Bronchial epithelial cell (primary cell): ENCODE measurements at places on chromosomes 6 and 20. TPM values are rescaled to one million over a fixed set of nuclear protein-coding genes. Genes with fewer than 3 reads are reported as not detected.

GJA10 gene
- total RNA-seq: not detected in 2 replicates

DNA sequence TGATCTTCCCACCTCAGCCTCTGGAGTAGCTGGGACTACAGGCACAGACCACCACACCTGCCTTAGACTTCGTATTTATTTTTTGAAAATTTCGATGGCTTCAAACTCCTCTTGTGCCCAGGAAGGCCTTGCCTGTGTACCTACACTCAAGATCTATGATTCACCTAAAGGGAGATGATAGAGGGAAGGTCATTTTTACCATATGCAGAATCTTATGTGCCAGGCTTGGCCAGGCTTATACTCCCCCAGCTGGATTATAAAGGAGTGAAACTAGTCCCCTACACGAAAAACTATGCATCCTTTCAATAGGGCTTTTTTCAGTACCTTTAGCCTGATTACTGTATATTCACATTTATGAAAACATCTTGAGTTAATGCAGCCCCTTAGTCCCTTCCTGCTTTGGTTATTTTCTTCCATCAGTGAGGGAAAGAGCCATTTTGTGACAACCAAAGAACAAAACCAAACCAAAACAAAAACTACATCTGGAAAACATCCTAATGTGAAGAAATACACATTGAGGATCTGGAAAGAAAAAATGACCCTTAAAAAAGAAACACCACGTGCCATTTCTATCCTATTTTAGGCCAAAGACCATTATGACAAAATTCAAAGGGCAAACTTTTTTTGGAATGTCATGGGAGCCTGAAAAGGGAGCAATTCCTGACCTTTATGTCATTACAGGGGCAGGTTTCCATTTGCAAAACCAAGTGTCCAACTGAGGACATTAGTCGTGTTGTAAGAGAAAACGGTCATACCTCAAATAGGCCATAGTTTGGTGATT lies 34.7 kb downstream of the RIPOR2 start:
- DNase-seq: no peak

CEP57L1 gene
- total RNA-seq: 9.7 and 11.9 TPM in 2 replicates

GSTA2 gene
- total RNA-seq: not detected in 2 replicates

DNA sequence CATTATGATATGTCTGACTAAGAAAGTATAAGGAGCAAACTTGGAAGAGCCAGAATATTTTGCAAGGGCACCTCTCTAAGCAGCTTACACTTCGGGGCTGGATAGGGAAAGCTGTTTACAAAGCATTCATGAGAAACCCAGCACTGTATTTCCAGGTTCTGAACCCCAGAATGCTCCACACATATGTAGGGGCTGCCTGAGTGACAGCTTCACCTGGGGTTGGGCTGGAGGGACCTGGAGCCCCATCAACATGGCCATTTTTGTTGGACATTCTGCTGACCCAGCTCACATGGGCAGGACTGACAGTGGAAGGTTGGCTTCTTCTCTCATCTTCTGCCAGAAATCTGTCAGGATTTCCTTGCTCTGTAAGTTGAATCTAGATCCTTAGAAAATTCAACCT lies 197.1 kb upstream of the SSTR4 start:
- peak; percentile 48 for DNase-seq

GPR63 gene
- 0.38 and 0.53 TPM in 2 replicates for total RNA-seq

- no peak for DNase-seq
Observed at GRCh38 chr6:140316966-140317365, 942.5 kb upstream of the CITED2 start.

- DNase-seq: no peak
Observed at GRCh38 chr6:2524090-2524489, 226.6 kb downstream of the MYLK4 start.

XKR7 gene
- not detected in 2 replicates for total RNA-seq

DNA sequence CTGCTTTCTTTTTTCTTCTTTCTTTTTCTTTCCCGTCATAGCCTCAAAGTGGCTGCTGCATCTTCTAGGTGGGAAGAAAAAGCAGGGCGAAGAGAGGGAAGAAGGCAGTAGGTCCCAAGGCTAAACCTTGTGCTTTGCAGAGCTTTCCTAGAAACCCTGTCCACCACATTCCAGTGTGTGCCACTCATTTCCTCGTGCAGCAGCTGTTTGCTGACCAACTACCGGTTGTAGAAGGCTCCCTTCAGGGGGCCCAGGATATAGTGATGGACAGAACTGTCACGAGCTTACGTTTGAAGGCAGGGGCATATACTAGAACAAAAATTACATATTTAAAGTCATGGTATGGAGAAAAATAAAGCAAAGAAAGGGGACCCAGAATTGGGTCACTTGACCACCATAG lies 103.0 kb downstream of the SASH1 start:
- peak; percentile 11 for DNase-seq

DNA sequence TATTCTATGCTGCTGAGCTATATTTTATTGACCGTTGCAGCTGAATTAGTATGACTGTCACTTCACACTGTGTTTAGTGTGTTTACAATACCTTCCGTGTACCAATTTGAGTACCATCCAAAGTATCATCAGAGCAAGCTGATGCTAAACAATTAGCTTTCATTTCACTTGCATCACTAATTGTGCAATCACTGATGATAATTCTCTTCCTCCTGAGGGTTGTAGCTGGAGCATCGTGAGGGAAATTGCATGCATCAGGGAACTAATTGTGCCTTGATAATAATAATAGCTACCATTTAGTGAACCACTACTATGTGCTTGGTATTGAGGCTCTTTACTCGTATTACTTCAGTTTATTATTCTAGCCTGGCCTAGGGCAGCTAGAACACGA lies 384.8 kb upstream of the SOX4 start:
- no peak for DNase-seq

DNA sequence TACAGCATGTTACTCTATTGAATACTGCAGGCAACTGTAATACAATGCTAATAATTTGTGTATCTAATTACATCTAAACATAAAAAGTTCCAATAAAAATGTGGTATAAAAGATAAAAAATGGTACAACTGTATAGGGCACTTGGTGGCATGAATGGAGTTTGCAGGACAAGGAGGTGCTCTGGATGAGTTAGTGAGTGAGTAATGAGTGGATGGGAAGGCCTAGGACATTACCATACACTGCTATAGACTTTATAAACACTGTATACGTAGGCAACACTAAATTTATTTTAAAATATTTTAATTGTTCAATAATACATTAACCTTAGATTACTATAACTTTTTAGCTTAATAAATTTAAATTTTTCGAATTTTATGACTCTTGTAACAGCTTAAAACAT lies 579.6 kb upstream of the MAN1A1 start:
- DNase-seq: peak; percentile 41

- peak; percentile 88 for DNase-seq
Observed at GRCh38 chr6:160215232-160215631, 43.4 kb downstream of the SLC22A2 start.

- no peak for DNase-seq
Observed at GRCh38 chr6:112252571-112253497, 1.5 kb downstream of the LAMA4 start.

HEY2 gene
- 0.13 TPM in 1 of 2 replicates, not detected in the other for total RNA-seq

MYMX gene
- not detected in 2 replicates for total RNA-seq

- DNase-seq: no peak
Observed at GRCh38 chr6:37376078-37376743, 22.4 kb downstream of the RNF8 start.

GRCh38 chr6:62285612-62286469 lies at the start of gene KHDRBS2:
Gene KHDRBS2, minus strand, starts transcription at chr6:62286225.
- DNase-seq: peak; percentile 34

DNA sequence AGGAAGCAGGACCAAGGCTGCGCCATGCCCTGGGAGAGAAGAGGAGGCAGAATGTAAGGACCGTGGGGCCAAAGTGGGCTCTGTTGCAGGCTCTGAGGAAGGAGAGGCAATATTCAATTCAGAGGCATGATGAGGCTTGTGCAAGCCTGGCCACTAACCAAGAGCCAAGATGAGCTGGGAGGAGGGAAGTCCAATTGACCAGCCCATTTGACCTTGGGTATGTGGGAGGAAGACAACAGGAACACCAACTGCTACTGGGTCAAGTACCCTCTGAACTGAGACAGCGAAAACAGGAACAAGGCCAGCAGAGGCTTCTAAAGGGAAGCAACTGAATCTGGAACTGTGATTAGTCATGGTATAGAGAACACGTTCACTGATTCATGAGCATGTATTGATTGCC lies 779.6 kb downstream of the MAFB start:
- peak; percentile 14 for DNase-seq

- no peak for DNase-seq
Observed at GRCh38 chr6:65064844-65065243, 642.2 kb downstream of the EYS start.

ATF6B gene
- total RNA-seq: 8.7 and 11.1 TPM in 2 replicates

GRCh38 chr6:109961611-109962041 lies 16.5 kb upstream of the GPR6 start:
- DNase-seq: peak; percentile 74

SLC12A5 gene
- total RNA-seq: not detected in 2 replicates

DNA sequence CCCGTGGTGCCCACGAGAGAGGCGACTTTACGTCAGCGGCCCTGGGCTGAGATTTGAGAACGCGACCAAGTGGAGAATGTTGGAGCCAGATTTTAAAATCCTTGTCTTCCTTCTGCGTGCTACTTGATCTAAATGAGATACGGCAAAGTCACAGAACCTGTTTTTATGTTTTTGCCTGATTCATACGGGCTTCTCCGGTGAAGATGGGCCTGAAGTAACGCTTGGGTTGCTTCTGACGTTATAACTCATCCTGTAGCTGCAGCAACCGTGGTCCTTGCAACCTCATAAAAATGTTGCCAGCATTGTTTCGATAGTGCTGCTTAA lies 462 bp upstream of the SLC35B3 start:
- peak; percentile 62 for DNase-seq

- DNase-seq: no peak
Observed at GRCh38 chr20:23246717-23247664, 103.6 kb upstream of the NXT1 start.

DNA sequence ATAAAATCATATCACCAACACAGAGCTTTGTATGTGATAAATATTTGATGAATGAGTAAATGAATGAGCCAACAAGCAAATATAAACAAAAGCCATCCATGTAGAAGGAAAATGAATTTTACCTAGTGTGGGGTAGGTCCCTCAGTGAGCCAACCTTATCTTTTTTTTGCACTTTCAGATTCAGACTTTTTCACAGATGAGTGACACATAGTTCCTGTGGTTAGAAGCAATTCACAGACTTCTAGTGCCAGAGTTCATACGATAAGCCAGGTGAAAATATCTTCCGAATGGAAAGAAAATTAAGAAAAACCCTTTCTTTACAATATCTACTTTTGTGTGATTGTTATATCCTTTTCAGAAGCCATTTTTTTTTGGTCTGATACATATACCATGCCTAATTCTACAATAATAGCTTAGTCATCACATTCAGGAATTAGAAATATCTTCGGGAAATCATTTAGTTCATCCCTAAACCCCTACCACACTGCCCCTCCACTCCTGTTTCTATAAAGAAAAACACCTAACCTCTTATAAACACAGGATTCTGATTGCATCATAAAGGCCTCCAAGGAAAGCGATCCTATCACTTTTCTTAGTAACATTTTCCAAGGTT lies 82.7 kb upstream of the CNR1 start:
- DNase-seq: no peak

SLC26A8 gene
- not detected in 2 replicates for total RNA-seq

RNF182 gene
- 0.13 TPM in 1 of 2 replicates, not detected in the other for total RNA-seq

GRCh38 chr6:112946051-112946450 lies 598.9 kb downstream of the RFPL4B start:
- DNase-seq: no peak

- peak; percentile 17 for DNase-seq
Observed at GRCh38 chr6:89360415-89360999, 8.0 kb upstream of the UBE2J1 start.

DNA sequence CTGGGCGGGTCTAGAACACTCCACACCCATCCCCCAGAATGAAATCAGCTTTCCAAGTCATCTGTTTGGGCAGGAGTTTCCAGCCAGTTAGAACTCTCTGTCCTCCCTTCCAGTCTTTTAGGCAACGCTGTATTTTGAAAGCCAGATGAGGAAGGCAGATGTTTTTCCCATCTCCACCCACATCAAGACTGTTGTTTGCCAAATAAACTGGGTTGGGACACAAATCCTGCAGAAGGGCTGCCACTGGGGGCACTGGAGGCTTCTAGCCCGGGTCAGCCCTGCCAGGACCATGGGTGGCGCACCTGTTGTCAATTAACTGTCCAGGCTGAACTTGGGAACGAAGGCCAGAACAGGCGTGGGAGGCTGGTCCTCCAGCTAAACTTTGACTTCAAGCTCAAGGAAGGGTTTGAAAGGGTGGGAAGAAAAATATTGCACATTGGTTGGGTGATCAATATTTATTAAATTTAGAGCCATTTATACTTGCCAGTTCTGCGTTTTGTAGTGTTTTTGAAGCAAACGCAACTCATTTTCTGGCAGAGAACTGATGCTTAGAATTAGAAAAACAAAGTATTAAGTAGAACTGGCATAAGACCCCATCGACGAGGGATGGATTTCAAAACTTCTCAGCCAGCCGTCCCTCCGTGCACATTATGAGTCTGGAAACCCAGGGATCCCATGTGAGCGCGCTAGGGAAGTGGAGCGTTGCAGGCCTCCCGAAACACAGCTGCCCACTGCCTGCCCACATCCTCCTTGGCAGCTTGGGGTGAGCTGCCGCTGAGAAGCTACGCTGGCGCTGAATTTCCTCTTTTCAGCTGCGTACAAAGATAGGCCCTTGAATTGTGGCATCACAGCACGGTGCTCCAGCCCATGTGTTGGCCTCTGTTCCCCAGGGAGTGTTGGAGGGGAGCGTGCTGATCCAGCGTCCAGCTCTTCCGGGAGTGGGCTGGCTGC lies 297.4 kb downstream of the QKI start:
- DNase-seq: no peak

ZNF831 gene
- total RNA-seq: not detected in 2 replicates

CRISP3 gene
- under 0.01 and 2.4 TPM in 2 replicates for total RNA-seq

LHFPL5 gene
- not detected in 2 replicates for total RNA-seq

DNA sequence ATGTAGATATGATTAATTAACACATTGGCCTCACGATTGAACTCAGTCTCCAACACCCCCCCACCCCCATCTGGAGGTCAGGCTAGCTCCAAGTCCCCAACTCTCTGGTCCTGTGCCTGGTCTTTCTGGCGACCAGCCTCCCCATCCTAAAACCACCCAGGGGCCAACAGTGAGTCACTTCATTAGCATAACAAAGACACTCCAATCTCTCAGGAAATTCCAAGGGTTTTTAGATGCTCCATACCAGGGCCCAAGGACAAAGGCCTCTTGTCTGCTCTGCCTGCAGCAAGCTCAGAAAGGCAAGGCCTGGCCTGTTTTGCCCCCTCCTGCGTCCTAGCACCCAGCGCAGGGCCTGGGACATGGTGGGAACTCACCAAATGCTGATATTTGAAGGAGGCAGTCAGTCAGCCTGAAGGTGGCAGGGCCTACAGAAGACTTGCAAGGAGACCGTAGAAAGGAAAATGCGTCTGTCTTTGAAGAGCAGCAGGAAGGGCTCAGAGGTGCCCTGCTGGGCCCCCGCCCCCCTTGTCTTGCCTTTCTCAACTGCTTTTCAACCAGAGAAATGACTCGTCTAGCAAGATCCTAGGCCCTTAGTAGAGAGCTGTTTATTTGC lies 184.7 kb downstream of the CDH4 start:
- DNase-seq: peak; percentile 82

GRCh38 chr6:122869437-122870024 lies 80.5 kb downstream of the SMPDL3A start:
- peak; percentile 61 for DNase-seq

- peak; percentile 60 for DNase-seq
Observed at GRCh38 chr20:5222919-5223634, 93.7 kb downstream of the PROKR2 start.
